ENCODE measurements at places on chromosomes 7 and 10.

GRCh38 chr10:62728479-62728878 is 76.0 kb upstream of the ADO start:
- DNase-seq: peak; percentile 49

DNA sequence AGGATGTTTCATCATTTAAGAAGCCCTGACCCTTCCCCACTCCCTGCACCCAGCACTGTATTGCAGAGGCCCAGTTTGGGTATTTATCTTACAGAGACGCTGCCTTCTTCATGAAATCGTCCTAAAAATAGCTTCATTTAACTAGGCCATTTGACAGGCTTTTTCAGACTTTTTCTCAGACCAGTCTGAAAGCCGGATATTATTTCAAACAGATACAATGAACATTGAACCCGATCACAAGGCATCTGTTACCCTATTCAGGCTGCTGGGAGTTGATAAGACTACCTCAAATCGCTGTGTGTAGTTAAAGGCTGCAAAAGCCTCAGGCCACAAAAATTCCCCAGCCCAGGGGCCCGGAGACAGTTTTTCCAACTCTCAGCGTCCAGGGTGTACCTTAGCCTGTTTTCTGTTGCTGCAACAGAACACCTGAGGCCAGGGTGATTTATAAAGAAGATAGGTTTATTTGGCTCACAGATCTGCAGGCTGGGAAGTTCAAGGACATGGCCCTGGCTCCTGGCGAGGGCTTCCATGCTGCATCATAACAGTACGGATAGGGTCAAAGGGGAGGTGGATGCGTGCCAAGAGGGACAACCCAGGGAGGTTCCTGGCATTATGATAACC is 130.7 kb upstream of the SH2B2 start:
- no peak for DNase-seq

GRCh38 chr10:88039496-88040200 is 176.2 kb downstream of the PTEN start:
- DNase-seq: no peak

DNA sequence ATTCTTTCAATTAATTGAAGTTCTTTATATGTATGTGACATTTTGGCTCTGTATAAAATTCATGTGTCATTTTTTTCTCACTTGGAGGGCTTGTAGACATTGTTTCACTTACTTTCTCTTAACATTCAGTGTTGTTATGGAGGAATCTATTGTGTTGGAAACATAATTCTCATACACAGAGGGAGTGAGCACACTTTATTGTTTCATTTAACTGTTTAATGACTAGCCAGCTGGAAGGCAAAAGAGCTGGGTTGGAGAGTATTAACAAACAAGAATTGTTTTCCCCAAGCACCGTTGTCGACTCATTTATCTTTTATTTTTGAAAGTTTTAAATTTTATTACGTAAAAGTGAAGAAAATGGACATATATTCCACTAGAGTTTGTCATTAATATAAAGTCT is 98.8 kb downstream of the PTPN20 start:
- DNase-seq: no peak

DNA sequence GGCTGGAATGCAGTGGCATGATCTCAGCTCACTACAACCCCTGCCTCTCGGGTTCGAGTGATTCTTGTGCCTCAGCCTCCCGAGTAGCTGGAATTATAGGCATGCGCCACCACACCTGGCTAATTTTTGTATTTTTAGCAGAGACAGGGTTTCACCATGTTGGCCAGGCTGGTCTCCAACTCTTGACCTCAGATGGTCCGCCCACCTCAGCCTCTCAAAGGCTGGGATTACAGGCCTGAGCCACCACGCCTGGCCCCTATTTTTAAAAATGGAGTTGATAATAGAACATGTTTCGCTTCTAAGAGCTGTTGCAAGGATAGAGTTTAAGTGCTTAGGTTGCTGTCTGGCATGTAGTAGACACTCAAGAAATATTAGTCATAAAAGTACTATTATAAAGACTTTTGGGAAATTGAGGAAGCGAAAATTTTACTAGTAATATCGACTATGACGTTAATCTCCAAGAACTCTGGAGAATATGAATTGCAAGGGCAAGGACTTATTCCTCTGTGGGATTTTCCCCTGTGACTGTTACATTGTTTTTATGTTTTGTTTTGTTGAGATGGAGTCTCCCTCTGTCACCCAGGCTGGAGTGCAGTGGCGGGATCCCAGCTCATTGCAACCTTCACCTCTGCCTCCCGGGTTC is 7.9 kb downstream of the GTF2I start:
- DNase-seq: no peak

DNA sequence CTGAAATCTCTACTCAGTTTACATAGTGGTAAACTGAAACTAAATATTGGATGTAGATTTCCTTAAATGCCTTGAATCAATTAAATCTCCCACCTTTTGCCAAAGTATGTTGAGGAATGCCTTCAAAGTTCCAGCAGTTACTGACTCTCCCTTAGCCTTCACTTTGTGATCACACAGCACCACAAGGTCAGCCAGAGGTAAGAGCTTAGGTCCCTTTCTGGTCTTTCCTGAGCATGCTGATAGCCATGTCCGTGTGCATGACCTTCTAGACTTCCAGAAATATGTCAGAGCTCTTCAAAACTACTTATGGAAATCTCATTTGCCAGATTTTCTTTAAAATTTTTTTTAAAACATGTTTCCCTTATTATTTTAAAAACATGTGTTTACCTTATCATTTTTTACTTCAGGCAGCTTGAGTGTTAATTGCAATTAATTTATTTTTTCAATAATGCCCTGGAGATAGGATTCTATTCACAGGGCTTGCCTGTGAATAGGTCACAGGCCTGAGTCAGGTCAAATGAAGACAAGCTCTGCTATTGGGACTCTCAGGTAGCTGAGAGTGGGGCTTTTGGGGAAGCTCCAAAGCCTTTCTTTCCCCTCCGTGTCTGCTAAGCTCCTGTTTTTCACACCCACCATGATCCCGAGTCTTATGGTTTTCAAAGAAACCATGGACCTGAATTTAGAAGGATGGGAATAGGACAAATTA is 220.5 kb downstream of the CXCL12 start:
- DNase-seq: no peak

DNA sequence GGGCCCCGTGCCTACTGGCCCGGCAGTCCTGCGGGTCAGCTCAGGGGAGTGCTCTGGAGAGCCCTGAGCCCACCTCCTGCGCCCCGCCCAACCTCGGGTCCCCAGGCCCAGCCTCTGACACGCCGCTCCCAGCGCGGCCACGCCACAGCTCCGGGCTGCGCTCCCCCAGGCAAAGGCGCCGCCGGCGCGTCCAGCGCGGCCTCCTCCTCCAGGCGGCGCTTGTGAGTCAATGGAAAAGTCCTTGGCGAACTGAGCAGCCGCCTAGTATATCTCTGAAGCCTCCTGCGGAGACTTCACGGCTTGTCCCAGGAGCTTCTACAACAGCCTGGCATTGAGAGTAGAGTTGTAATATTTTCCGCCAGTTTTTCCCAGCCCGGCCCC is 29.5 kb upstream of the BMS1 start:
- DNase-seq: peak; percentile 57

Measured in CD4-positive, alpha-beta T cell treated with Interleukin-2 at 100 ng/mL for 4 hours (primary cell).